GM13976 (cell line): ENCODE measurements at places on chromosomes 2 and 18.

DNA sequence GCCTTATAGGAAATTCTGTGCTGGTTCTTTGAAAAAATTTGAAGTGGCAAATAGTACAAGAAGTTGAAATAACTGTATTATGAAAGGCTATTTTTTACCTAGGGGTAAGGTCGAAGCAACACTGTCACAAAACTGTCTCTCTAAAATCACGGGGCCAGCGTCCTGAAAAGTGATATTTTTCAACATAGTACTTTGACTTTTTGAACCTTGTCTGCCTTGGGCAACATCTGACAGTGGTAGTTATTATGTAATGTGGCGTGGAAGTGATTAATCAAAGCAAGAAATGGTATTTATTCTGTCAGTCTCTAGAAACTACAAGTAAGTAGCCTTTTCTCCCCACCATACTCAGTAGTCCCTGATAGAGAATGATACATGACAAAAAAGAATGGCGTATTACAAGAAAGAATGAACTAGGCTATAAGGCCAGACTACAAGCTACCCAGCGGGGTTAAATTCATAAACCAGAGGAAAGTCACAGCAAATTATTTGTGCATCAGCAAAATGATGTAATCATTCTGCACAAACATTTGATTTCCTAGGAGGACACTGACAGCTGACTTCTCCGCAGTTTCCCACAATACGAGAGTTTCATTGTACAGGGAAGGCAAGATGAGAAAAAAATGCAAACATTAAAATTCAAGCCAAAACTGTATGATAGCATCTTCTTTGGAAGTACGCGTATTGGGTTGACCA lies 9.8 kb downstream of the GEN1 start:
- DNase-seq, result no peak

DNA sequence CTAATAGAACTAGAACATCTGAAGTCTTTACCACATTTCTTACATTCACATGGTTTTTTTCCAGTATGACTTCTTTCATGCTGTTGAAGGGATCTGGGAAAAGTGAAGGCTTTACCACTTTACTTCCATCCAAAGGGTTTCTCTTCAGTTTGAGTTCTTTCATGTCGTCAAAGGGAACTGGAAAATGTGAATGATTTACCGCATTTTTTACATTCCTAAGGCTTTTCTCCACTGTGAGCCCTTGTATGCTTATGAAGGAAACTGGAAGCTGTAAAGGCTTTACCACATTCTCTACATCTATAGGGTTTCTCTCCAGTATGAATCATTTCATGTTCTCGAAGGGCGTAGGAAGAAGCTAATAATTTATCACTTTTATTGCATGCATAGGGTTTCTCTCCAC lies 46.7 kb downstream of the NBEAL1 start:
- no peak for DNase-seq

DNA sequence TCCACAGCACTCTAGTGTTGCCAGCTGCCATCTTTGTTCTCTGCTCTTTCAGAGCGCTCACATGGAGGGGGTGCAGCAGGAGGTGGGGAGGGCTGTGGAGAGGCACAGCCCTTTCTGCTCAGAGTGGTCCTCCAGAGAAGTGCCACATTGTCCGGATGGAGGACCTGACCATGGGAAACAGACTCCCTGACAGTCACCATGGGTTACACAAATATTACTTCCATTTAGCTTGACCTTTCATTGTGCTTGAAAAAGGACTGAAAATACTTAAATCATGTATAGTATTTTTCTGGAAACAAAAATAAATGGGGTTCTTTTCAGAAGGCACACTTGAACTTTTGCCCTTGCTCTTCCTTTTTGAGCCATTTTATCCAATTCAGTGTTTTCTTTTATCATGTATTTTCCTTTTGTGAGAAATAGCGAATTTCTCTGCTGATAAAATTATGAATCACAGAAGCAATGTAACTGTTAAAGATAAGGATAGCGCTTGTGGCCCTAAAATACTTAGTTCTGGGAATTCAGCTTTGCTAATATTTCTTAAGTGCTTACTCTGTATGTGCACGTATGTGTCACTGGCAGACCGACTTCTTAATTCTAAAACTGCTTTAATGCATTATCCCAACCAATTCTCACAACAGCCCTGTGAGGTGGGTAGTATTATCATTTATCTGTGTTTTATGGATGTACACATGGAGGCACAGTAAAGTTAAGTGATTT lies 34.2 kb downstream of the SPATS2L start:
- DNase-seq, result no peak

GRCh38 chr2:71358931-71359671 lies 27.5 kb downstream of the ZNF638 start:
- DNase-seq, result no peak

DNA sequence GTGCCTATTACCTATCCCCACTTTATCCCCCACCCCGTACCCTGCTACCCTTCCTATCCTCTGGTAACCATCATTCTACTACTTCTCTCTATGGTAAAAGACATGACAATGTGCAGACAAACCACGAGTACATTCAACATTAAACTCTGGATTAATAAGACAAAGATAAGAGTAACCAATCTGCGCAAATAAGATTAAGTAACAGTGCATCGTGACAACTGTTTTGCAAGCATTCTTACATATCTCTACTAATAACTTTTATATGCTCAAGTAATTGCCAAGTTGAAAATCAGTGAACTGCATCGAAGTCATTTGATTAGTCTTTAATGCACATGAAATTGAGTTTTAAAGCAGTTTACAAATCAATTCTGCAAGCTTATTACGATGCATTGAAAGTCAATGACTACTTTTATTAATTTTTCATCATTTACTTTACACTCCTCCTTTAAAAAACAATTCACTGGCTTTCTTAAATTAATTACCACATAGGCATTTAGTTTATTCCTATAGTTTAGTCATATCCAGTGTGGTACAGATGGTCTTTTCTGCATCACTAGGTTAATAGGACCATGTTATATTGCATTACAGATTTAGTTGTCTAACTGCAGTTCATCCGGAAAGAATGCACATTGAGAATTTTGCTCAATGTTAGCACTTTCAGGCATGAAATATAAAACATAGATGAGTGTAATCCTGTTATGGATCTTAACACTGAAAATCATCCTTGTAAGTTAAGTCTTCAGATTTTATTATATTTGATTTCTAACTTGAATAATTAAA lies 178.1 kb downstream of the GCA start:
- no peak for DNase-seq
